ENCODE measurements at places on chromosomes 13 and 19. TPM values are rescaled to one million over a fixed set of nuclear protein-coding genes. Genes with fewer than 3 reads are reported as not detected.

DNA sequence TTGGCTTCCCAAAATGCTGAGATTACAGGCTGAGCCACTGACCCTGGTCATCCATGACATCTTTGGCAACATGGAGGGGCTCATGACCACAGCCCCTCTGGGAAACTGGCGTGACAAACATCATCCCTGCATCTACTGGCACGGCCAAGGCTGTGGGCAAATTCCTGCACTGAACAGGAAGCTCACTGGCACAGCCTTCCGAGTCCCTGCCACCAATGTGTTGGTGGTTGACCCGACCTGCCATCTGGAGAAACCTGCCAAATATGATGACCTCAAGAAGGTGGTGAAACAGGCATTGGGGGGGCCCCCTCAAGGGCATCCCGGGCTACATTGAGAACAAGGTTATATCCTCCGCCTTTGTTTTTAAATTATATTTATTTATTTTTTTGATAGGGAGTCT is 8.9 kb upstream of the ACP5 start:
- no peaks in the 10 kb centered on the region for H3K27me3 ChIP-seq
- no peak overlapping the region for H3K27ac ChIP-seq
- H3K36me3 ChIP-seq, result no peaks in the 10 kb centered on the region
- no peak for DNase-seq

GRCh38 chr13:72164811-72165210 is 297.8 kb upstream of the DACH1 start:
- H3K4me3 ChIP-seq, result no peak overlapping the region
- H3K27ac ChIP-seq, result no peak overlapping the region
- no peaks in the 10 kb centered on the region for H3K36me3 ChIP-seq
- no peaks in the 10 kb centered on the region for H3K4me1 ChIP-seq

- peaks cover 39% of the 10 kb centered on the region for H3K36me3 ChIP-seq
- H3K4me3 ChIP-seq, result no peak overlapping the region
- no peaks in the 10 kb centered on the region for H3K27me3 ChIP-seq
- no peak overlapping the region for H3K27ac ChIP-seq
Observed at GRCh38 chr13:99766641-99767045, 204.9 kb downstream of the ZIC5 start.

GRCh38 chr13:42885325-42885724 is 103.9 kb downstream of the FAM216B start:
- H3K27ac ChIP-seq, result no peak overlapping the region
- H3K4me1 ChIP-seq, result no peaks in the 10 kb centered on the region
- no peak for DNase-seq
- no peaks in the 10 kb centered on the region for H3K27me3 ChIP-seq
- H3K36me3 ChIP-seq, result peaks cover 9% of the 10 kb centered on the region

- H3K27ac ChIP-seq, result no peak overlapping the region
- H3K36me3 ChIP-seq, result no peaks in the 10 kb centered on the region
- no peak for DNase-seq
- no peaks in the 10 kb centered on the region for H3K4me1 ChIP-seq
Observed at GRCh38 chr13:33250609-33251008, 34.9 kb downstream of the STARD13 start.

GRCh38 chr13:106612688-106613087 is 44.8 kb upstream of the ARGLU1 start:
- peaks cover 18% of the 10 kb centered on the region for H3K27me3 ChIP-seq
- no peak for DNase-seq
- H3K27ac ChIP-seq, result no peak overlapping the region
- H3K4me3 ChIP-seq, result no peak overlapping the region
- no peaks in the 10 kb centered on the region for H3K36me3 ChIP-seq
- H3K4me1 ChIP-seq, result no peaks in the 10 kb centered on the region

- no peak overlapping the region for H3K27ac ChIP-seq
- peaks cover 5% of the 10 kb centered on the region for H3K4me1 ChIP-seq
- peaks cover 3% of the 10 kb centered on the region for H3K36me3 ChIP-seq
- H3K27me3 ChIP-seq, result no peaks in the 10 kb centered on the region
- DNase-seq, result no peak
Observed at GRCh38 chr19:39918183-39918651, 16.2 kb downstream of the FCGBP start.

DNA sequence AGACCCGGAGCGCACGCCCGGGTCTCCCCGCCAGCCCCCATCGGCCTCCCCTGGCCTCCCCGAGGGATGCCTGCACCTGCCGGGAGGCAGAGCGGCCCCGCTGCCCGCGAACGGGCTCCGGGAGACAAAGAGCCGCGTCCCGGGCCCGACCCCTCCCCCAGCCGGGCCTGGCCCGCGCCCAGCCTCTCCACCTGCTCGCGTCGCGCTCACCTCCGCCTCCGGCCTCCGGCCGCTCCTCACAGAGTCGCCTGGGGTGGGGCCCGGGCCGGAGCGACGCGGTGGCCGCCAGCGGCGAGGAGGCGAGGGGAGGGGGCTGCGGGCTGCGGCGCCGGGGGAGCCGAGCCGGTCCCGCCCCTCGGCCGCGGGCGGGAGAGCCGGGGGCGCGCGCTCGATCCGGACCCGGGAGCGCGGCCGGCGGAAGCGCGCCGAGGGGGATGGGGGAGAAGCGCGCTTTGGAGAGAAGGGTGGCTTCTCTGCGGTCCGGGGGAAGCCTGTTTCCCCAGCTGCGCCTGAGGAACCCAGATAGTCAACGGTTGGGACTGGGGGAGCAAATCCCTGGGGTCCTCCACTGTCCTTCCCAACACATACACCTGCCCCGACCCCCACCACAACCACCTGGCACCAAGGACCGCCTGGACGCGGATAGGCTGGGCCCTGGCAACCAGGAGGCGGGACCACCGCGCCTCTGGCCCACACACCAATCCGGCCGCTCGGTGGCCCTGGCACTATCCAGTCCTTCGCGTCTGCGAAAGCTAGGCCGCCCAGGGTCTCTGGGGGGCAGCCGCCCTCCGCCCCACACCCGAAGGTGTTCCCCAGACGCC is at the start of gene PRR36:
PRR36 (minus strand) TSS at position 315 of the 821 bp plus-strand sequence. CDS start 701 bp downstream, outside the sequence.
- peak within 1 kb of the TSS; percentile 59 for H3K4me3 ChIP-seq
- H3K36me3 ChIP-seq, result no peaks in the 10 kb centered on the region
- no peak within 1 kb of the TSS for H3K27ac ChIP-seq

The ZNF675 gene
- 17.1 TPM for total RNA-seq

The VSTM2B gene
- total RNA-seq, result not detected

The PGLYRP2 gene
- total RNA-seq, result not detected

All from activated CD4-positive, alpha-beta memory T cell treated with anti-CD3 and anti-CD28 coated beads for 36 hours (primary cell).